ENCODE measurements at places on chromosomes 13 and 19. TPM values are rescaled to one million over a fixed set of nuclear protein-coding genes. Genes with fewer than 3 reads are reported as not detected.

The ICAM4 gene
- 0.70 TPM for total RNA-seq

The MARCHF2 gene
- total RNA-seq = 25.5 TPM

GRCh38 chr13:76512721-76513145, 373.5 kb downstream of the KCTD12 start:
- no peak for DNase-seq

GRCh38 chr13:49602005-49602404, 16.6 kb upstream of the RCBTB1 start:
- DNase-seq = no peak

DNA sequence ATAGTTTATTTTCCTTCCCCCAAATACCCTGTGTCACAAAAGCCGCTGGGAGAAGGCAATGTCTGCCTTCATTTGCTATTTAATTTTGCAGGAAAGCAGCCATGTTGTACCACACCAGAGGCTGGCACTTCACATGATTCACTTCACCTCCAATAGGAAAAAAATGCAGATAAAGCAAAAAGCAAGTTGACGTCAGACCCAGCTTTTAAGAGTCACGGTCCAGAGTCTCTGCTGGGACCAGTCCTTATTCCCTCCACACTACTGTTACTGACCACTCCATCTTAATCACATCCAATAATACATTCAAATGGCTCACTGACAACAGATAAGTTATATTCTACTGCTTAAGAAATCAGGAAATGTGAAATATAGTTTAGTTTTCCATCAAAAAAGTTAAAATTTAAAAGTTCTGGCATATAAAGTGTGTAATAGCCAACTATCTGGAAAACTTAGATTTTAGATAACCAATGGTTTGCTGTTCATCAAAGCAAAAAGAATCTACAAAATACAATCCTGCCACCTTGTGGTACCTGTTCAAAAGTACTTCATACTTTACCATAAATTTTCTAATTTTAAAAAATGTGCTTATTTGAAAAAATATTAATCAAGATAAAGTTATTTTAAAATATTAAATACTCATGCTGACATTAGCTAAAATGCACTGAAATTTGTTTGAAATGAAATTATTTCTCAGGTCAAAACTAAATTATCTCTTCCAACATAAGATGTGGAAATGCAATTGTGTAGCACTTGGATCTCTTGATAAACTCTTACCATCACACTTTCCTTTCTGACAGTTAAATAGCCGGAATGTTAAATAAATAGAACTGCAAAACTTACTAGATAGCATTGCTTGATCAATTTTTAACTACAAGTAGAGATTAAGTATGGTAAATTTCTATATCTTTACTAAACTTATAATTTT, 97.3 kb downstream of the SERP2 start:
- DNase-seq = no peak

DNA sequence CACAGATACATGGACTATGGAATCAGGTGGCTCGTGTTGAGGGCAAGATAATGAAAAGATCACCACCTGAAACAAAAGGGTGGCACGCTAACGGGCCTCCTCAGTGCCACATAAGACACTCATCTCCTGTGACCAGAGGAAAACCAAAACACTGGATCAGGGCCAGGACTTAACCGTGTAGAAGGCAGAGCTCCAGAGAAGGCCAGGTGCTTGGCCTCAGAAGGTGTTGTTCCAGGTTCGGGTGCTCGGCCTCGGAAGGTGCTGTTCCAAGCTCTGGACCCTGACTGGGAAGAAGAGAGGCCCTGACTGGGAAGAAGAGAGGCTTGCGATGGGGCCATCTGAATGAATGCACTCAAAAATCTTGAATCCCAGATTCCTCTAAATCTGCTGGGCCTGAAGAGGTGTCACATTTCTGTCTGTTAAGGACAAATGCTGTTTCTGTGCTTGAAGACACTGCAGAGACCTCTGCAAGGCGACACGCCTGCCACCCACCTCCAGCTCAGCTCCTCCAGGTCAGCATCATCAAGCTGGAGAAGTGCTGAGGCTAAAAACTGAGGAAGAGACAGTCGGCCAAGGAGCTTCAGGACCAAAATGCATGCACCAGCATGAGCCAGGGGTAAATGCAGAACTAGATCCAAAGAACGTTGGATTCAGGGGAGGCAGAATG, 2.7 kb upstream of the RASA3 start:
- no peak for DNase-seq

The ZNF415 gene
- total RNA-seq = 1.3 TPM

GRCh38 chr13:40047322-40047771, 391.9 kb downstream of the COG6 start:
- DNase-seq = no peak

The CRYL1 gene
- total RNA-seq = 18.1 TPM

The PSG7 gene
- total RNA-seq = not detected
